ENCODE measurements at places on chromosomes 6 and 20. TPM values are rescaled to one million over a fixed set of nuclear protein-coding genes. Genes with fewer than 3 reads are reported as not detected.

FAM184A gene
- 37.1 TPM for total RNA-seq

ZNF512B gene
- total RNA-seq = 15.5 TPM

REM1 gene
- 0.96 TPM for total RNA-seq

RNF144B gene
- total RNA-seq = 143 TPM

SAMD3 gene
- not detected for total RNA-seq

ZNF184 gene
- 7.6 TPM for total RNA-seq

DNA sequence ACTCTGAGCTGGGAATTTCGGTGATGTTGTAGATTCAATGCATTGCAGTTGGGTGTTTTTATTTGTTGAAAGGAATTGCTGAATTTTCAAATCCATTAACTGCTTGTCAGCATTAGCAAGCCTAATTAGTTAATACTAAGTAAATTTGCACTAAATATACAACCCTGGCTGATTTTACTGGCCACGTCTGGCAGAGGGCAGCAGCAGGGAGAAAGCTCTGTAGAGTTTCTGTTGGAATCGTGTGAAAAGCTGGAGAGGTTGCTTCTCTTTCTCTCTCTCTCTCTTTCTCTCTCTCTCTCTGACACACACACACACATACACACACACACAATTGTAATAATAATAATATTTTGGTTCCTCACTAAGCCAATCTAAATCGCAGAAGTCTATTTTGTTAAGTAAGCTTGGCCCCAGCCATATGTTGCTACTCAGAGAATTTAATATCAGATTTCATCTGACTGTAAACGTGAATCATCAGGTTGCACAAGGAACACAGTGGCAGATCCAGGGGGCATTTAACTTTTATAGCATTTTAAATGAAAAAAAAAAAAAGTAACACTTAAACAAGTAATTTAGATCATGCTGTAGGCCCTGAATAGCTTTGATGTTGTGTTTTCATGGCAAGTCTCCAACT lies 289.5 kb downstream of the ESR1 start:
- H3K27me3 ChIP-seq = no peaks in the 10 kb centered on the region
- H3K27ac ChIP-seq = no peak overlapping the region
- H3K4me1 ChIP-seq = peaks cover 10% of the 10 kb centered on the region

GRCh38 chr6:158978757-158979156 lies 21.2 kb downstream of the RSPH3 start:
- no peaks in the 10 kb centered on the region for H3K27me3 ChIP-seq
- no peak for DNase-seq
- H3K36me3 ChIP-seq = peaks cover 3% of the 10 kb centered on the region

DNA sequence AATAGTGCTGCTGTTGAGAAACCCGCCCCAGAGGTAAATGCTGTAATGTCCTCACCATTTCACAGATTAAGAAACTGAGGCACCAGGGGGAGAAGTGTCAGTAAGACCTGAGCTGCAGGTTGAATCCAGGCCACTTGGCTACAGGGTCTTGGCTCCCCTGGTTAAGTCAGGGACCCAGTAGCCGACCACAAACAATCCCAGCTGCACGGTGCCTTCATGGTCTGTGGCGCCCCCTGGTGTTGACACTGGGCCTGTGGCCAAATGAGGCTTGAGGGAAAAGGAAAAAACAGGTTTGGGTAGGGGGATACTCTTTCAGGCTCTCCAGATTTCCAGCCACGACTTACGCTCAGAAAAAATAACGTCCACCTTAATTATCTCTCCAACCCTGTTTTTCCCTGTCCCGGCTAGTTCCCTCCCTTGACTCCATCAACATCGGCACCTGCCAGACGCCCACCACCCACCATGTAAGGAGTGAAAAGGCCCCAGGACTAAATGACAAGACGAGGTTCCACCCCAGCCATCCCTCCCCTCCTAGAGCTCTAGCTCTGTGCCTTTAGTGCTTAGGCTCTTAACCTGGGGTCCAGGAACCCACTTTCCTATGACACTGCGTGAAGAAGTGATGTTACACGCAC lies 47.7 kb upstream of the POLR1H start:
- peak; percentile 5 for DNase-seq
- H3K27me3 ChIP-seq = no peaks in the 10 kb centered on the region
- H3K27ac ChIP-seq = no peak overlapping the region
- no peaks in the 10 kb centered on the region for H3K4me1 ChIP-seq

DNA sequence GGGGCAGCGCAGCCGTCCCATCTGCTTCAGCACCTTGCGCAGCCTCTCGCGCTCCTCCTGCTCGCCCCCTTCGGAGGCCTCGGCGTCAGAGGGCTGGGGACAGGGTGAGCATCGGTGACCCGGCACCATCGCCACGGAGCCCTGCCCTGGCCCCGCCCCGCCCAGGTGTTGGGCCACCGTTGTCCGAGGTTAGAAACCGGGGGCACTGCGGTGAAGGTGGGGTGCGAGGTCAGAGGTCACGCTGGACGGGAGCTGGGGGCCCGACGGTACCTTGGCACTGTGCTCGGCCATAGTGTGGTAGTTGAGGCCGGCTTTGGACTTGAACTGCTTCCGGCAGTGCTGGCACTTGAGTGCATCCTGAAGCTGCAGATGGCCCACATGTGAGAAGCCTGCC lies 6.4 kb downstream of the ZNF512B start:
- peaks cover 2% of the 10 kb centered on the region for H3K4me1 ChIP-seq
- no peak overlapping the region for H3K4me3 ChIP-seq
- DNase-seq = no peak
- H3K36me3 ChIP-seq = peaks cover 39% of the 10 kb centered on the region

- no peaks in the 10 kb centered on the region for H3K4me1 ChIP-seq
- H3K27me3 ChIP-seq = no peaks in the 10 kb centered on the region
- no peak overlapping the region for H3K27ac ChIP-seq
These were observed 16.1 kb upstream of the STX11 start for GRCh38 chr6:144134176-144134575.

Measured in thyroid gland (tissue), 4 donors.